ENCODE measurements at places on chromosomes 3 and 15.

DNA sequence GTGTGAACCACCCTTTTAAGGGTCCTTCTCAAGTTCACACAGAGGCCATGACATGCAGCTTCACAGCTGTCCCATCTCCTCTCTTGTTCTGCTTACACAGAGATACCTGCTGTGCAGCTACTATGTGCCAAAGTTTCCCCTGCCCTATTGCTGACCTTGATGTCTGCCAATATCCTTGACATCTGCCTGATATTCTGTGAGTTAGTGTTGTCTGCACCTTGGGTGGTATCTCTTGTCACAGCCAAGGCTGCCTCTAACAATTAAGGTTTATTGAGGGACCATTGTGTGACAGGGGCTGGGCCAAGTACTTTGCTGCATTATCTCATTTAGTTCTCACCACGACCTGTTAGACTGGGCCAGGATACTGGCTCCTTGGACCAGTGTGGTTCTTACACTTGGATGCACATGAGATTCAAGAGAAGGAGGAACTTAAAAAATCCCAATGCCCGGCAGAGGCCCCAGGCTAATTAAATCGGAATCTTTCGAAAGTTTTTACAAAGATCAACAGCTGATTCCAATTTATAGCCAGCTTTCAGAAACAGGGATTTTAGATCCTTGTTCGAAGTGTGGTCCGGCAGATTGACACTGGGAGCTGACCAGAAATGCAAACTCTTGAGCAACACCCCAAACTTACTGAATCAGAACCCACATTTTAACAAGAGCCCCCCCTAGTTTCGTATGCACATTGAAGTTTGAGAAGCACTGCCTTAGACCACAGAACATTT, 178.6 kb downstream of the SATB1 start:
- no peak for DNase-seq

- no peak for DNase-seq
Measured at GRCh38 chr3:27978440-27978839, 256.3 kb upstream of the EOMES start.

DNA sequence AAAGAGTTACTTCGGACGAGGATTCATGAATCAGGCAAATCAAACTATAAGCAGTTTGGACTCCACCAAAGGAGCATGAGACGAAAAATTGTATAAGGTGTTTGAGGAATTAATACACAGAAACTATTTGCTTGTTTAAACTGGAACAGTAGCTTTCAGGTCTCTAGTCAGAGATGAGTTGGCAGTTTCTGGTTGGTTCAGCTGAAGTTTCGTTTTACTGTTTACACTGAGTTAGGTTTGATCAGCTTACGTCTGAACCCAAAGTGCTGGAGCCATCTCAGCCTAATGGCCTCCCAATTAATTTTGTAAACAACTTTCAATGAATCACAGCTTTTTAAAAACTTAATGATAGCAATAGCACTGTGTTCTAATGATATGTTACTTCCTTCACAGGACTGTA, 703.7 kb downstream of the NLGN1 start:
- no peak for DNase-seq

DNA sequence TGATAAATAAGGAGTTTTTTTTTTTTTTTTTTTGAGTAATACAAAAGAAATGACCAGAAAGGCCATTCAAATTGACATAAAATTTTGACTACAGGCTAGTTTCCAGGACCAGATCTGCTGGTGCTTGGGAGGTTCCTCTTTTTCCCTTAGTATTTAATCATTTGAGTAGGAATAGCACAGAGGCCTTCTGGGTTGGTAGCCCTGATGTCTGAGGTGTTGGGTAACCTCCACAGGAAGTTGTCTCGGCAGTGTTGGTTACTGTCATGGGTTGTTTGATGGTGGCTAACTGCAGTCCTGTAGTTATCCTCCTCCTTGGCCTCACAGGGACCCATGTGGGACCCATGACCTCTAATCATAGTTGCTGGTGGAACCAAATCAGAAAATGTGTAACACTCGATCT, 91.1 kb downstream of the USP13 start:
- DNase-seq, result no peak

DNA sequence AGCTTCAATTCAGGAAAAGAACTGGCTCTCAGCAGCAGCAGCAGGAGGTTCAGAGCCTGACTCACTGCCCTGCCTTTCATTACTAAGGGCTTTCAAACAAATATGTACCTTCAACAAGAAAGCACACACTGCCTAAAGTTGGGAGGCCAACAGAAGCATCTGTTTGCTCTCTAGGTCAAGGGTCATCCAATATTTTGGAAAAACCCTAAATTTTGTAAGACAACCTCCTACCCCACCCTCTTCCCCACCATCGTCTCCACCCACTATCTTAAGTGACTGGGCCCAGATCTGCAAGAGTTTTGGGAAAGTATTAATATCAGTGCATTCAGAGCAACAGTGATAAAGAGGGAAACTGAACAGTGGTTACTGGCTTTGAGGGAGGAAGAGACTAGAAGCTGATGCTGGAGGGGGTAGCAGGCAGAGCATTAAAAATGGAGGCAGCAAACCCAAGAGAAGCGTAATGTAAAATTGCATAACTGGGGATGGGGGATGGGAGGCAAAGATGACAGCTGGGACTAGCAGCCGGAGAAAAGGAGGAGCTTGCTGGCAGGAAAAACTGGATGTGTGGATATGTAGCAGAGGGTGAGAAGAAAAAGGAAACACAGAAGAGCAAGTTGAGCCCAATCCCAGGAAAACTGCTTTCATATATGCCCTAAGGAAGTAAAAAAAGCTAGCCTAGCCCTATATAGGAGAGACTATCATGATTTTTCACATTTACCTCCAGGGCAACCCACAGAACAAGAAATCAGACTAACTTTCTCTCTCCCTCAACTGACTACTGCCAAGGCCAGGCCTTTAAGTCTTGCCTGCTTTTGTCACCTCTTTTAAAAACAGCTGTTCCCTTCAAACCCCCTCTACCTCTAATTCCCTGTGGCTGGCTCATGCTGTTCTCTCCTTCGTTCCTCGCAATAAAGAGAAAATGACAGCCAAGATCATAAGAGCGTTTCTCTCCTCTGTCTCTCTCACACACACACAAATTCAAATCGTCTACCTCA, 31.4 kb downstream of the NPTN start:
- no peak for DNase-seq

DNA sequence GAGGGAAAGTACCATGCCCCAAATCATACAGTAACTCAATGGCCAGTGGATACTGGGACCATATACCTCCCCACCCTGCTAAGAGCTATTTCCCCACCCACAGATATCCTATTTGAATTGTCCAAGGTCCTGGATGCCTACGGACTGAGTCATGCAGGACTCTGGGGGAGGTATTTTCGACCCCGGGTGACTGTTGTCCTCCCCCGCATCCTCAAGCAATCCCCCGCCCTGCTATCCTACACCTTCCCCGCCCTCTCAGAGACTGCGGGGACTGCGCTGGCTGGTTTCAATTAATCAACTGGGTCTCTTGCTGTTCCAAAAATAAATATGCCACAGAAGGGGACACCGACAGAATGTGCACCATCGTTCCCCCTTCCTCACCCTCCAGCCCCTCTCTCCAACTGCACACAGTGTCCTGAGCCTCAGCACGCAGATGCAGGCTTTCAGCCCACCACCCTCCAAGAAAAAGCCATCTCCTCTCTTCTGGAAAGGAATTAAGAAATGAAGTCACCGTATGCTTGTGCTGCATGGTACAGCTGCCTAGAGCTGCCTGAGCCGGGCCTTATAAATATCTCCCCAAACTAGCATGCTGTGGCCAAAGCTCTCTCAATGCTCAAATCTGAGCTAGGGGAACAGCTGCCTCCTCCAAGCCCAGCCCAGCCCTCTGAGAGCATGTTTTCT, 8.1 kb downstream of the CAV3 start:
- DNase-seq, result no peak

GRCh38 chr3:130841357-130841756, 52.5 kb upstream of the ATP2C1 start:
- DNase-seq, result no peak

- no peak for DNase-seq
Measured at GRCh38 chr15:65052956-65053355, 7.8 kb downstream of the SLC51B start.

GRCh38 chr3:2599471-2599870, 500.8 kb downstream of the CNTN4 start:
- DNase-seq, result no peak

GRCh38 chr15:49848282-49848724, 227.5 kb downstream of the DTWD1 start:
- no peak for DNase-seq

- no peak for DNase-seq
Measured at GRCh38 chr3:179829401-179829800, 176.6 kb downstream of the USP13 start.

DNA sequence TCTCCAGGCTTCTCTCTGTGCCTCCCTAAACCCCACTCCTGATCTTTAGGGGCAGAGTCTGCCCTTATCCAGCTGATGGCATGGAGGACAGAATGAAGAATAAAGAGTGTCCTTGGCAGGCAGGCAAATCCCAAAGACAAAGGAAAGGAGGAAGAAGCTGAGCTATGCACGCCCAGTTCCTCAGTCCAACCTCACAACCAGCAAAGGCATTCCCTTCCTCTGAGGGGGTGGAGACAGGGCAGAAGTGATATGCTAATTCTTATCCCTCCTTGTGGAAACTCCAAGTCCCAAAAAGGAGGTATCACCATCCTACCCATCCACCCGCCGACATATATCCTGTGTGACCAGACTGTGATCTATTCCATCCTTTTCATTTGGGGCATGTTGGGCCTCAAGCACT, 10.5 kb upstream of the CCDC54 start:
- no peak for DNase-seq

GRCh38 chr3:172125053-172125452, 85.7 kb downstream of the FNDC3B start:
- no peak for DNase-seq

- no peak for DNase-seq
Measured at GRCh38 chr3:46943237-46944187, 33.0 kb downstream of the CCDC12 start.

DNA sequence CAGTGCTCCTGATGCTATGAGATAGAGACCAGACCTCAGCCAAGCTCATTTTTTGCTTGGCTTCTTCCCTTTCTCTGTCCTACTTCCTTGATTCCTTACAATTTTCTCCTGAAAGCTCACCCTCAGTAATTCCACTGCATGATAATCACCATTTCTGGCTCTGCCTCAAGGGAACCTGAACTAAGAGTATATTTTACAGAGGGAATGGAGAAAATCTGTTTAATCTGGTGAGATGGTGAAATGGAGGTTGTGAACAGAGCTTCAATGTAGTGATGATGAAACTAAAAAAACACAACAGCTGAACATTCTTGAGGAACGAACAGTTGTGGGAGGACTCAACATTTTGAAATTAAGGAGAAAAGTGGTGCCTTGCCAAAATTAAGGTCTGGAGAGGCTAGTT, 16.3 kb downstream of the HHLA2 start:
- no peak for DNase-seq

GRCh38 chr15:47541562-47541961, 175.7 kb upstream of the SEMA6D start:
- DNase-seq, result no peak

DNA sequence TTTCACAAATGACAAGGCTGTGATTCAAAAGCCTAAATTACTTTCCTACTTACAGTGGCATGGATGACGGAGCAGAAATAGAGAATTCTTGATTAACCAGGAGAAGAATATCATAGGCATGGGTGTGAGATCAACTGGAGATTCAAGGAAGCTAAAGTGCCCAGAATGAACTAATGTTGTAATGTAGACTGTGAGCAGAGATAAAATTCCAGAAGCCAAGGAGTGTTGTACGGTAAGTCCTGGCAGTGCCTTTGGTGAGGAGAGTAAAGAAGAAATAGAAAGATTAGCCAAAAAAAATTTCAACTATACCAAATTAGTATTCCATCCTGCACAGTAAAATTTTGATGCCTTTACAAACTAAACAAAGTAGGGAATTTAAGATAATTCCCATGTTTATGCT, 75.9 kb downstream of the ZBTB20 start:
- no peak for DNase-seq

GRCh38 chr3:30989276-30990030, 95.0 kb upstream of the GADL1 start:
- DNase-seq, result no peak

DNA sequence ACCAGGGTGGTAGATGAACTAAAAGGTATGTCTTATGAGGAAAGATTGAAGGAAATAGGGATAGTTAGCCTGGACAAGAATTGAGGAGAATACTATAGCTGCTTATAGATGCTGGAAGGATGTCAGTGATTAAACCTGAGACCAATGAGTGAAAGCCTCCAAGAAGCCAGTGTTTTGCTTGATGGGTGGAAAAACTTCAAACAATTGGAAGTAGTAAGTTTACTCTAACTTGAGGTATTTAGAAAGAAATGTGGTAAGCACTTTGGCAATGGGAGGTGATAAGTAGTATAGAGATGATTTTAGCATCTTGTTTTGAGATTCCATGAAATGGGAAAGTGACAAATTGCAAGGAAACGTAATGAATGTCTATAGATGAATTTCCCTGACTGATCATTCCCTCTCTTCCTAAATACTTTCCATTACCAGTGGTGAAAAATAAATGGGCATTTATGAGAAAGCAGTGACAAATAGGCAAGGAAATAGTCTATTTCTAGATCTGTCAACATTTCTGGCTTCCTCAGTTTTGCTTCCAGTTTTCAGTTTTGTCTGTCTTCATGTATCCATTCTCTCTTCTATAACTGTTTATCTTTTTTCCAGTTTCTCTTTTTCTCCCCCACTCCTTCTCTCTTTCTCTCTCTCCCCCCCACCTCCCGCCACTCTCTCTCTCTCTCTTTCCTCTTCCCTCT, 19.2 kb downstream of the SLC15A2 start:
- no peak for DNase-seq

DNA sequence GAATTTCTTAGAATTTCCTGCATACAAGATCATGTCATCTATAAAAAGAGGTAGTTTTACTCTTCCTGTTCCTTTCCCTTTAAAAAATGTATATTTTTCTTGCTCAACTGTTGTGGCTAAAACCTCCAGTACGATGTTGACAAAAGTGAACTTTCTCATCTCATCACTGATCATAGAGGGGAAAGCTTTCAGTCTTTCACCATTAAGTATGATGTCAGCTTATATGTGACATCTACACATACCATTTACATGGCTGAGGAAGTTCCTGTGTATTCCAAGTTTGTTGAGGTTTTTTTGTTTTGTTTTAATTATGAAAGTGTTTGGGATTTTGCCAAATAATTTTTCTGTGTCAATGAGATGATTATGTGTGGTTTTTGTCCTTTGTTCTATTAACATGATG, 173.6 kb downstream of the PLD1 start:
- DNase-seq, result no peak
